ENCODE measurements at places on chromosomes 7 and 10. TPM values are rescaled to one million over a fixed set of nuclear protein-coding genes. Genes with fewer than 3 reads are reported as not detected.

DNA sequence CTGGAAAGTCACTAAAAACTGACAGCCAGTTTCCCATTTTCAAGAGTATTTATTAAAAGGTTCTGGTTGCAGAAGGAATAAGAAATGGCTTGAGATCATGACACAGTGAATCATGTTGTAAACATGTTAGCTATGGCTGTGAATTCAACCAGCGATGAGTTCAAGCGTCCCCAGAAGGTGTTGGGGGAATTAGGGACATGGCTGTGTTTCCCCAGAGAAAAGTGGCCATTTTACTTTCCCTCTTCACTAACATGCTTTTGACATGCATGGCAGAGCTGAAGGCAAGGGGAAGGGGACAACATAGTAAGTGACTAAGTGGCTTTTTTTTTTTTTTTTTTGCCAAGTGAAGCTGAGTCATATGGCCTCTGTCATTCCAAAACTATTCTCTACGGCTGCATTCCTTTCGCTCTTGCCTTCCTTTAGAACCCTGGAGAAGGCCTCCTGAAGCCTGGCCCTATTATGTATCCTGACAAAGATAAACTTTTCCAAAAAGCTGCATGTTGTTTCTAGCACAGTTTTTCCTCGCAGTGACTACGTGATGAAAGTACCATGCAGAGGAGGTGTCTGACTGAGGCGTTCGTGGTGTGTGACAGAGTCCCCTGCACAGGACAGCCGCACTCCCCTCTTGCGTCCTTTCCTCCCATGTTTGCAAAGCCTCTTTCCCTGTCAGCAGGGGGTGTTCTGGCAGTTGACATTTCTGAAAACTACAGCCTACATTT lies 46.9 kb downstream of the EGFR start:
- H3K4me1 ChIP-seq: peaks cover 49% of the 10 kb centered on the region
- H3K4me3 ChIP-seq: no peak overlapping the region
- peak; percentile 94 for DNase-seq
- peaks cover 7% of the 10 kb centered on the region for H3K36me3 ChIP-seq
- peak overlapping the region; percentile 90 for H3K27ac ChIP-seq
- H3K27me3 ChIP-seq: no peaks in the 10 kb centered on the region

STK32C gene
- 21.5 TPM for total RNA-seq

RNF32 gene
- 2.8 TPM for total RNA-seq

DNA sequence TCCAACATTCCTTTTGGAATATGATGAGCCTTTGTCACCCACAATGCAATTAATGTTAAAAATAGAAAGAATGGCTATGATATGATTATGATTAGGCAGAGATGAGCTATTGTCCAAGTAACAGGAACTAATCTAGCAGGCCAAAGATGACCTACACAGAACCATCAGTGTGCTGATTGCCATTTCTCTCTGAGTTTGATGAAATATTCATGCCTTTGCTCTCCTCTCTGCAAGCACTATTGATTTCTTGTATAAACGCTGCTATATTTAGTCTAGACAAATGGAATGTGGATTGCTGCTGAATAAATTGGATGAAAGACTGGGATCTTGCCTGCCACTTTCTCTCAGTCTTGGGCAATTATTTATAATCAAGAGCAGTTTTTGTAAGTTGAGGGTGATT lies 85.4 kb downstream of the HDAC9 start:
- H3K4me3 ChIP-seq: no peak overlapping the region
- no peak for DNase-seq
- H3K27me3 ChIP-seq: no peaks in the 10 kb centered on the region
- H3K36me3 ChIP-seq: no peaks in the 10 kb centered on the region

DNA sequence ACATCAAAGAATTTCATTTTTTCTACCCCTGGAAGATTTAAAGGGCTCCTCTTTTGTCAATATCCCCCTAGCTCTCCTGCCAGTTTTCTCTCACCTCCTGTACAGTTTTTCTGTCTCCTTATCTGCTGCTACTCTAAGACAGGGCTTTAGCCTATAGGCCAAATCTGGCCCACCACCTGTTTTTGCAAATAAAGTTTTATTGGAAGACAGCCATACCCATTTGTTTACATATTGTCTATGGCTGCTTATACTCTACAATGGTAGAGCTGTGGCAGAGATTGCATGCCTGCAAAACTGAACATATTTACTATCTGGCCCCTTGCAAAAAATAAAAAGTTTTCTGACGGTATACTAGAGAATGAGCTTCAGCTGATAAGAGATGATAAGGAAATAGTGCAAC lies 37.4 kb upstream of the GARS1 start:
- H3K36me3 ChIP-seq: no peaks in the 10 kb centered on the region
- H3K4me1 ChIP-seq: peaks cover 3% of the 10 kb centered on the region
- H3K27ac ChIP-seq: no peak overlapping the region
